Skeletal muscle cell (primary cell): ENCODE measurements at places on chromosomes 2 and 18.

GRCh38 chr2:217935901-217936684, 66.7 kb downstream of the TNS1 start:
- no peak for DNase-seq

DNA sequence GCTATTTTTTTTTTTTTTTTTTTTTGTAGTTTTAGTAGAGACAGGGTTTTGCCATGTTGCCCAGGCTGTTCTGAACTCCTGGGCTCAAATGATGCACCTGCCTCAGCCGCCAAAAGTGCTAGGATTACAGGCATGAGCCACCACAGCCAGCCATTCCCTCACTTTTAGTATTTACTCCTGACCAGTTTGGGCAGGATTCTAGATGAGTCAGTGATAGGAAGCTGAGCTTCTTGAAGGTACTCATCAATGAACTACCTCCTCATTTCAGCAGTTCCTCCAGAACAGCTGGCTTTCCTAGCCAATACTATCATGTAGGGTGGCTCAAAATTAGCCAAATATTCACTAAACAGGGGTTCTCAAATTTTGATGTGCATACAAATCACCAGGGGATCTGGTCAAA, 57.2 kb downstream of the CYBRD1 start:
- DNase-seq, result no peak

- DNase-seq, result peak; percentile 71
These were observed 337.8 kb downstream of the CDH2 start for GRCh38 chr18:27839141-27839540.

DNA sequence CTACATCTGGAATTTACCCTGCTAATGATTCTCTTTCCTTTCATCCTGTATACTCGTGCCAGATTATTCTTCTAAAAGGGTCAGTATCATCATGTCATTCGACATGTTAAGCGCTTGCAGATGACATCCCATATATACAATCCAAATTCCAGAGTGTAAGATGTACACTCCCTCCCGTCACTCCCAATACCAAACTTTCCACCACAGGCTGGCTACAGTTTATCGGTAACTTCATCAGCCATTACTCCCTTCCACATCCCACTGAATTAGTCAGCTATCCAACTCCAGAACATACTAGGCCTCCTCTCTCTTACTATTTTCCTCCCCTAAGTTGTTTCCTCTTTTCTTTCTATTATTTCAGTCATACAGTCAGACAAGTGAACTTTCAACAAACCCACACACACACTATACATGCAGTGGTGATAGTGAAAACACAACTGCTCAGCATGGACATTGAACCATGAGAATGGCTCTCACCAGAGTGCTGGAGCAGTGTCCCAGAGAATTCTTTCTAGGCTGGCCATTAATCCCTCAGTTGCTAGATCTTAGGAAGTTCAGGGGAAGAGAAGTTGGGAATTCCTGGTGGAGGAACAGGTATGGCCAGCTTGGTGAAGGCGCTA, 10.6 kb upstream of the NMI start:
- DNase-seq, result no peak

DNA sequence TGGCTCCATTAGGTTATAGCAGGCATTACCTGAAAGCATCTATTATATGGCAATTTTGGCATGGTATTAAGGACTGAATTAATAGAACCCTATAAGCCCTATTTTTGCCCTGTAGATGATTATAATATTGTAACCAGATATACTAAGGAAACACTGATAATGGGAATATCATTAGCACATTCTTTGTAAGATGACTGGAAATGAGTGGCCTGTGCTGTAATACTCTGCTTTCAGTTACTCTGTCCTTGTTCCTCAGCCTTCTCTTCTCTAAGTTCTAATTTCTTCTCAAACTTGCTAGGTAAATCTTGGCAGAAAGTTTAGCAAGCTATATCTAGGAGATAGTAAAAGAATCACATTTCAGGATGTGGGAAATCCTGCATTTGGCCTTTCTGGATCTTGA, 74.0 kb upstream of the ITPRID2 start:
- no peak for DNase-seq

- no peak for DNase-seq
These were observed 9.8 kb upstream of the LRRFIP1 start for GRCh38 chr2:237617587-237617982.

- DNase-seq, result no peak
These were observed 140.1 kb downstream of the BABAM2 start for GRCh38 chr2:28030600-28030999.

- DNase-seq, result no peak
These were observed 10.8 kb downstream of the NCOA1 start for GRCh38 chr2:24501813-24502212.

GRCh38 chr2:84160453-84160852, 298.6 kb downstream of the SUCLG1 start:
- no peak for DNase-seq

GRCh38 chr2:64766841-64767669, 113.3 kb upstream of the SERTAD2 start:
- no peak for DNase-seq

GRCh38 chr18:60667016-60667415, 294.4 kb upstream of the MC4R start:
- DNase-seq, result no peak

GRCh38 chr18:74902147-74902455, 304.4 kb downstream of the ZNF407 start:
- no peak for DNase-seq

- no peak for DNase-seq
These were observed 35.8 kb upstream of the INHBB start for GRCh38 chr2:120310136-120310535.

- no peak for DNase-seq
These were observed 238.9 kb downstream of the FHOD3 start for GRCh38 chr18:36536426-36536825.
